ENCODE measurements at places on chromosomes 16 and 17.

- DNase-seq, result no peak
- H3K27ac ChIP-seq, result no peak overlapping the region
- H3K4me1 ChIP-seq, result peaks cover 3% of the 10 kb centered on the region
- peaks cover 72% of the 10 kb centered on the region for H3K27me3 ChIP-seq
Observed at GRCh38 chr17:8419305-8419704, 16.4 kb upstream of the NDEL1 start.

- DNase-seq, result no peak
- H3K4me1 ChIP-seq, result peaks cover 16% of the 10 kb centered on the region
- no peak overlapping the region for H3K27ac ChIP-seq
Observed at GRCh38 chr16:85736921-85737320, 14.0 kb downstream of the C16orf74 start.

DNA sequence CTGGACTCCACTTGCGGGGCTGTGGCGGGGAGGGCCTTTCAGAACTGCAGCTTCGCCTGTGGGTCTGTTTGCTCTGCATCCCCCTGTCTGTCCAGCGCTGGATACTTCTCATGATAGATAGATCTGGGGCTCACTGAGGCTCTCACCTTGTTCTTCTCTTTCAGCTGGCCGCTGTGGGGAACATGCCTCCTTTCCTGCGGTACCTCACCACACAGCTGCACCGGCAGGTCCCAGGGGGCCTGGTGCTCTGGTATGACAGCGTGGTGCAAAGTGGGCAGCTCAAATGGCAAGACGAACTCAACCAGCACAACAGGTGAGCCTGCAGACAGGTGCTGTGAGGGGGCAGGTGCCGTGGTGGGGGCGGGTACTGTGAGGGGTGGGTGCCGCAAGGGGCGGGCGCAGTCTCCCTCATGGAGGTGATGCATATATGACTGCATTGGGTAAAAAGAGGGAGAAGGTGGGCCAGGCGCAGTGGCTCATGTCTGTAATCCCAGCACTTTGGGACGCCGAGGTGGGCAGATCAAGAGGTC, 6.2 kb downstream of the ENGASE start:
- H3K4me1 ChIP-seq, result peaks cover 1% of the 10 kb centered on the region
- peaks cover 7% of the 10 kb centered on the region for H3K36me3 ChIP-seq
- no peak overlapping the region for H3K4me3 ChIP-seq
- no peak overlapping the region for H3K27ac ChIP-seq

DNA sequence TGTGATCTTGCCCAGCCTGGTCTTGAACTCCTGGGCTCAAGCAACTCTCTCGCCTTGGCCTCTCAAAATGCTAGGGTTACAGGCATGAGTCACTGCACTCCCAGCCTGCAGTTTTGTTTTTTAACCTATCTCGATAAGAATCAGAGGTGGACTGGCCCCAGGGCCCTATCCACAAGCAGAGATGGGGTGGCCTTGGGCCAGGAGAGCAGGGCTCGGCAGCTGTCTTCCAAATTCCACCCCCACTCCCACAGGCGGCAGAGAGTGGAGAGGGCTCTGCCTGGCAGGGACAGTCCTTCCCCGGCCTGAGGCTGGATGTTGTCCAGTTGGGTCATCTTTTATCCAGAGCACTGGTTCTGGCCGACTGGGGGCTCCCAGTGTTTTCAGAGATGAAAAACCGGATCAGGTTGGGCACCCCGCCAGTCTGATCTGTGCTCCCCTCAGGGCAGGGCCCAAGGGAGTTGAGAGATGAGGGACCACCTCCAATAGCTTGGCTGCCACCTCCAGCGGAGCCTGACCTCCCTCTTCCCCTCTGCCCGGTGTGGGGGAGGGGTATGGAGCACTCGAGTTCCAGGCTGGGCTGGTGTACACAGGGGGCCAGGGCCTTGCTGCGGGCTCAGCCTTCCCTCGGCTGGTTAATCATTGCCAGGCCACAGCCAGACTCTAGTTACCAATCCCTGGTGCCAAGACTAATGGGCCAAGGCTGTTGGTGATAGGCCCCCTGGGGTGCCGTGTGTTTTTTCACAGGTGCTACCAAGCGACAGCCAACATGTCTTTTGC, 30.3 kb upstream of the MYO15B start:
- H3K27me3 ChIP-seq, result no peaks in the 10 kb centered on the region
- H3K4me1 ChIP-seq, result no peaks in the 10 kb centered on the region
- no peak for DNase-seq
- no peak overlapping the region for H3K4me3 ChIP-seq
- H3K36me3 ChIP-seq, result no peaks in the 10 kb centered on the region
- H3K27ac ChIP-seq, result no peak overlapping the region

DNA sequence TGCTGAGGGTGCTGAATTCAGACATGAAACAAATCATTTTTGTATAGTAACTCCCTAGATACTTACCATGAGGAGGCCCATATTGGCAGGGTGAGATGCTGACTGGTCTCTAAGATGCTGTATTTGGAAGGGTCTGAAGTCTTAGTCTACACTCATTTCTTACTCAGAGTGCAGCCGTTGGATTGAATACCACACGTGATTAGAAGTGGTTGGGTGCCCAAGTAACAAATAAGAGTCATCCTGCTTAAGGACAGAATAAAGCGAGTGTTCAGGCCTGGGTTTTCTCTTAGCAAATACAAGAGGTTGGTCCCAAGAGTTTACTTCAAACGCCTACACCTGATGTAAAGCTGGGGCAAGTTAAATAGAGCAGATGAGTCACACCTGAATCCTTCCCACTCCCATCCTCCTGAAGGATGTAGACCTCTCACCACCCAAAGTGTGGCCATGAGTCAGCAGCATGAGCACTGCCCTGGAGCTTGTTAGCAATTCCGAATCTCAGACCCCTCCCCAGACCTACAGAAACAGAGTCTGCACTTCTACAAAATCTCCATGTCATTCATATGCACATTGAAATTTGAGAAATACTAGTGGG, 284.6 kb upstream of the CDH5 start:
- peaks cover 10% of the 10 kb centered on the region for H3K27me3 ChIP-seq
- no peak overlapping the region for H3K27ac ChIP-seq
- H3K36me3 ChIP-seq, result no peaks in the 10 kb centered on the region

- no peak for DNase-seq
- H3K4me1 ChIP-seq, result peaks cover 29% of the 10 kb centered on the region
- no peaks in the 10 kb centered on the region for H3K36me3 ChIP-seq
- no peaks in the 10 kb centered on the region for H3K27me3 ChIP-seq
- H3K4me3 ChIP-seq, result peak overlapping the region; percentile 90
Observed at GRCh38 chr16:85027958-85028684, 526 bp downstream of the KIAA0513 start.

- H3K4me3 ChIP-seq, result no peak overlapping the region
- DNase-seq, result no peak
- no peaks in the 10 kb centered on the region for H3K36me3 ChIP-seq
- H3K27me3 ChIP-seq, result peaks cover 11% of the 10 kb centered on the region
- no peak overlapping the region for H3K27ac ChIP-seq
Observed at GRCh38 chr17:6510321-6510977, 45.9 kb downstream of the PITPNM3 start.

DNA sequence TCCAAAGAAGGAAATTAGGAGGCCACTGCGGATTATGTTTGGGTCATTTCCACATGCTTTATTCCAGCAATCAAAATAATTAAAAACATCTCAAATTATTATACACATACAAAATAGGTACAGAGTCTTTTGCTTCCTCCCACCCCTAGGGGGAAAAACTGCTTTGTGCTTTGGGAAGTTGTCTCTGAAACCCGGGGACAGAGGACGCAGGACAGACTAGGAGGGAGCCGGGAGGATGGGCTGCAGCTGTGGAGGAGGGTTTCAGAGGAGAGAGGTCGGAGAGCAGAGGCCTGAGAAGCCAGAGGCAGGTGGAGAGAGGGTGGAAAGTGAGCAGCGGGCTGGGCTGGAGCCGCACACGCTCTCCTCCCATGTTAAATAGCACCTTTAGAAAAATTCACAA, 17.4 kb downstream of the COL1A1 start:
- peaks cover 2% of the 10 kb centered on the region for H3K27me3 ChIP-seq
- no peaks in the 10 kb centered on the region for H3K36me3 ChIP-seq
- peak overlapping the region; percentile 62 for H3K4me3 ChIP-seq
- DNase-seq, result no peak

- H3K27ac ChIP-seq, result peak overlapping the region; percentile 38
- DNase-seq, result no peak
- H3K4me1 ChIP-seq, result no peaks in the 10 kb centered on the region
- H3K4me3 ChIP-seq, result no peak overlapping the region
Observed at GRCh38 chr16:1206786-1207185, 18.3 kb downstream of the TPSG1 start.

- H3K36me3 ChIP-seq, result no peaks in the 10 kb centered on the region
- peaks cover 2% of the 10 kb centered on the region for H3K4me1 ChIP-seq
- no peak overlapping the region for H3K4me3 ChIP-seq
- H3K27me3 ChIP-seq, result peaks cover 9% of the 10 kb centered on the region
- no peak overlapping the region for H3K27ac ChIP-seq
- DNase-seq, result no peak
Observed at GRCh38 chr17:50328363-50329325, 17.3 kb upstream of the XYLT2 start.

- H3K4me1 ChIP-seq, result no peaks in the 10 kb centered on the region
- H3K4me3 ChIP-seq, result no peak overlapping the region
- H3K27ac ChIP-seq, result no peak overlapping the region
- no peak for DNase-seq
- no peaks in the 10 kb centered on the region for H3K36me3 ChIP-seq
- peaks cover 1% of the 10 kb centered on the region for H3K27me3 ChIP-seq
Observed at GRCh38 chr16:71347146-71347545, 11.4 kb upstream of the CALB2 start.

DNA sequence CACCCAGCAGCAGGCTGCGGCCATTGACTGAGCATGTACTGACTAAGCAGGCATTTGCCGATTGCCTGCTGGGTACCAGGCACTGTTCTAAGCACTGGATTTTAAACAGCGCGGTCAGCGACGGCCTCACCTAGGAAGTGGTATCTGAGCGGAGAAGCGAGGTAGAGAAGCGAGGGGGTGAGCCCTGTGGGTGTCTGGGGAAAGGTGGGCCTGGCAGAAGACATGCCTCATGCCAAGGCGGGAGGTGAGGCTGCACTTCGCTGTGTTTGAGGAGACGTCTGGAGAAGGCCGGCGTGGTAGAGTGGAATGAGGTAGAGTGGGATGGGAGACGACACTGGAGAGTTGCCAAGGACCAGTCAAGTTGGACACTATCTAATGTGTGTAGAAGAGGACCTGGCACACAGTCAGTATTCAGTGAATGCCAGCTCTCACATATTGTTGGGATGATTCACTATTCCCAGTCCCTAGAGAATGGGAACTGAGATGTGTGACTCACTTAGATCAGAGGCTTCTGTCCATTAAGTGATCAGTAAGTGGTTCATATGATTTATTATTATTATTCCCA, 14.4 kb downstream of the SYCE1L start:
- no peak for DNase-seq
- H3K36me3 ChIP-seq, result no peaks in the 10 kb centered on the region
- H3K27ac ChIP-seq, result no peak overlapping the region
- H3K4me3 ChIP-seq, result peak overlapping the region; percentile 87
- no peaks in the 10 kb centered on the region for H3K27me3 ChIP-seq
- peaks cover 6% of the 10 kb centered on the region for H3K4me1 ChIP-seq

DNA sequence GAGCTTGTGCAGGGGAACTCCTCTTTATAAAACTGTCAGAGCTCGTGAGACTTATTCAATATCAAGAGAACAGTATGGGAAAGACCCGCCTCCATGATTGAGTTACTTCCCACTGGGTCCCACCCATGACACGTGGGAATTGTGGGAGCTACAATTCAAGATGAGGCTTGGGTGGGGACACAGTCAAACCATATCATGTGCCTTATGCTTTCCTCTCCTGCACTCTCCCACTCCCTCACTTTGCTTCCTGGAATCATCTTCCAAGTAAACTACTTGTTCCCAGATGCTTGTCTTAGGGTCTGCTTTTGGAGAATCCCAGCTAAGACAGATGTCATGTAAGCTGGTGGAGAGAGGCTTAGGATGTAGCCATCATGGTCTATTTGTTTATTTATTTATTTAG, 271.2 kb downstream of the HAPSTR1 start:
- no peaks in the 10 kb centered on the region for H3K27me3 ChIP-seq
- H3K27ac ChIP-seq, result no peak overlapping the region
- no peaks in the 10 kb centered on the region for H3K36me3 ChIP-seq
- DNase-seq, result no peak

DNA sequence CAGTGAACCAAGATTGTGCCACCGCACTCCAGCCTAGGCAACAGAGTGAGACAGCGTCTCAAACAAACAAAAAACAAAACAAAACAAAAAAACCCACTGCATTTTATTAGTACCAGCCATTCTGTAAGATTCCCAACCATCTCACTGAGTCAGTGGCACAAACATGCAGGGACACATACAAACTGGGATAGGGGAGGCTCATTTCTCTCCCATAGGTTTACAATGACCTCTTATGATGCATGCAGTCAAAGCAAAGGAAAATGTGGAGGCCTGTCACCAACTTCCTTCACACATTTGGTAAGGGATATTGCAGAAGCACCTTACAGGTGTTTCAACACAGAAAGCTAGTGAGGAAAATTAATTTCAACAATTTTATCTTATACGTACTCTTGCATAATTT, 12.4 kb upstream of the STRADA start:
- no peak for DNase-seq
- H3K4me1 ChIP-seq, result peaks cover 11% of the 10 kb centered on the region
- H3K27me3 ChIP-seq, result no peaks in the 10 kb centered on the region

- peaks cover 77% of the 10 kb centered on the region for H3K4me1 ChIP-seq
- peak overlapping the region; percentile 99 for H3K27ac ChIP-seq
- no peak for DNase-seq
- no peaks in the 10 kb centered on the region for H3K27me3 ChIP-seq
- peak overlapping the region; percentile 93 for H3K4me3 ChIP-seq
Observed at GRCh38 chr16:50275098-50275415, 8.7 kb downstream of the ADCY7 start.

DNA sequence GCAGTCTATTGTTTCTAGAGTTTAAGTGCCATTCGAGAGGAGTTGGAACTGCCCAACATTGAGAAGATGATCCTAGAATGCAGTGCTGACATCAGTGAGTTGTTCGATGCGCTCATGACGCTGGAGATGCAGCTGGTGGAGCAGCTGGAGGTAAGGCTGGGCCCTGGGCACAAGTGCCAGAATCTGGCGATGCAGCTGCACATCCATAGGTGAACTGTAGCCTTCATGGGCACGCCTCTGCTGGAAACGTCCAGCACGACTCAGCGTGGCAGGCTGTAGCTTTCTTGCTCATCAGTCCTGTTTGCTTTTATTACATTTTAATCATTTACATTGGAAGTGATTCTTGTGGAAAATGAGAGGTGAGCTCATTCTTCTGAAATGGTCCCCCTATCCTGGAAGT, 31.7 kb downstream of the DRC3 start:
- no peak overlapping the region for H3K27ac ChIP-seq
- DNase-seq, result no peak
- H3K36me3 ChIP-seq, result no peaks in the 10 kb centered on the region
- no peaks in the 10 kb centered on the region for H3K27me3 ChIP-seq
- no peak overlapping the region for H3K4me3 ChIP-seq

DNA sequence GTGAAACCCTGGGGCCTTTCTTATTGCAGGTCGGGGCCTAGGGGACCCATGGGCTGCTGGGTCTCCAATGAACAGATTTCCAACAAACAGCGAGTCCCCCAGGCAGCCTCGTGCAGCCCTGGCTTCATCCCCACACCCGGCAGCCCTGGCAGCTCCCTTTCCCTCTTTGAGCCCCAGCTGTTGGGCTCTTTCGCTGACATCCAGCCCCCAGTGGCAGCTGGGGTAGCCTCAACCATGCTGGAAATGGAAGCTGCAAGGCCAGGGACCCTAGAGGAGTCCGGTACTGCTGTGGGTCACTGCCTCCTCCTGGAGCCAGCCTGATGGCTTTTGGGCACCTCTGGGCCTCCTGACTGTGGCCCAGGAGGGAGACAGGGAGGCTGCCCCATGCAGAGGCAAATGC, 5.9 kb downstream of the RPUSD1 start:
- H3K4me3 ChIP-seq, result no peak overlapping the region
- no peaks in the 10 kb centered on the region for H3K36me3 ChIP-seq
- H3K27me3 ChIP-seq, result peaks cover 2% of the 10 kb centered on the region
- no peak for DNase-seq

GRCh38 chr17:30271102-30271501, 20.6 kb downstream of the BLMH start:
- H3K4me3 ChIP-seq, result no peak overlapping the region
- no peak for DNase-seq
- peaks cover 1% of the 10 kb centered on the region for H3K4me1 ChIP-seq
- peaks cover 31% of the 10 kb centered on the region for H3K36me3 ChIP-seq
- no peak overlapping the region for H3K27ac ChIP-seq

Data from activated naive CD8-positive, alpha-beta T cell treated with anti-CD3 and anti-CD28 coated beads, Interleukin-2, amount 10 ng/mL, durations not matched to agents 7 days and 5 days (primary cell).